ENCODE measurements at places on chromosomes 6 and 20.

DNA sequence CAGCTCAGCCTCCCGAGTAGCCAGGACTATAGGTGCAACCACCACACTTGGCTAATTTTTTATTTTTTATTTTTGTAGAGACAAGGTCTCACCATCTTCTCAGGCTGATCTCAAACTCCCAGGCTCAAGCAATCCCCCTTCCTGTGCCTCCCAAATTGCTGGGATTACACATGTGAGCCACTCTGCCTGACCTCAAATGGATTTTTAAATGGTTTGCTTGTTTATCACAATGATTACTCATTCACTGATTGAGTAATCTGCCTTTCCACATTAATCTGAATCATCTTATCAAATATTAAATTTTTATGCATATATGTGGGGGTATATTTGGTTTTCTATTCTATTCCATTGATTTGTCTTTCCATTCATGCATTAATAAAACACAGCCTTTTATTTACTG lies 9.4 kb upstream of the KHDC1L start:
- no peak for DNase-seq

DNA sequence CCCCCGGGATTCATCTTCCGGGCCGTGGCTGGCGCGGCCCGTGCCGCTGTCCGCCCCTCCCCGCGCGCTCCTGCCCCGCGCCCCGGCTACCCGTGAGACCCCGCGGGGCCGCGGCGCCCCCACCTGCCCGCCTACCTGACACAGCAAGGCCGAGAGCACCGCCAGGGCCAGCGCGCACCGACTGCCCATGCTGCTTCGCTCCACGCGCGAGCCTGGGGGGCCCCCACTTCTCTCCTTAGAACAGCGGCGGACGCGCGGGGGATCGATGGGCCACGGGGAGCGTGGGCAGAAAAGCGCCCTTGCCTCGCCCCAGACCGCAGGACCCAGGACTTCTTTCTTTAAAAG lies 955 bp downstream of the DLL1 start:
- DNase-seq, result no peak

DNA sequence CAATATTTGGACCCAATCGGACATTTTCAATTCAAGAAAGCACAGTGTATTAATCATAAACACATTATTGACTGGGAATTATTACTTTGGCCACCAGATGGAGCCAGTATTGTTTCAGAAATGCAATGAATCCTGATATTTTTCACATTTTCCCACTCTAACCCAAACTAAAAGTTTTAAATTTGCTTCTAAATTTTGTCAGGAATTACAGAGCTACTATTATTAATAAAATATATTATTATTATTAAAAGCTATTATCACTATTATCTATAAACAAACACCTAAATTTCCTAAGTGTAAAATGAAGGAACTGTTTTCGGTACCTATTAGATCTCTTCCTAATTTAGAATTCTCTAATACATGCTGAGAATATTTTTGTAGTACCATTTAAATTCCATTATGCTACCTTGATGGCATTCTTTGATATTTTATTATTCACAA lies 245.3 kb downstream of the OGFRL1 start:
- no peak for DNase-seq

DNA sequence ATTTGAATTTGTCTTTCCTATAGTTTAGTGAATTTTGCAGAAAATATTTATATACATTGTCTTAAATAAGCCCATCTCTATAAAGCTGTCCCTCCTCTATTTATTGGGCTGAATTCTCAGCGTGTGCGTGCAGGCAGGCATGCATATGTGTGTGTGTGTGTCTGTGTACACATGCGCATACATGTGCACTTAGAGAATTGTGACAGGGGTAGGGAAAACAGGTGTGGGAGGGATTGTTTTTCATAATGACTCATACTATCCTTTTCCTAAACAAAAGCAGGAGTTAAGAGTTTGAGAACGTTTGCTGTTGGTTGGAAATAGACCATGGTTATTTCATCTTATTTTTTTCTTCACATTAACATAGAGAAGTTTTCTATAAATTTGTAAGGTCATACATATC lies 43.4 kb upstream of the FABP7 start:
- no peak for DNase-seq

DNA sequence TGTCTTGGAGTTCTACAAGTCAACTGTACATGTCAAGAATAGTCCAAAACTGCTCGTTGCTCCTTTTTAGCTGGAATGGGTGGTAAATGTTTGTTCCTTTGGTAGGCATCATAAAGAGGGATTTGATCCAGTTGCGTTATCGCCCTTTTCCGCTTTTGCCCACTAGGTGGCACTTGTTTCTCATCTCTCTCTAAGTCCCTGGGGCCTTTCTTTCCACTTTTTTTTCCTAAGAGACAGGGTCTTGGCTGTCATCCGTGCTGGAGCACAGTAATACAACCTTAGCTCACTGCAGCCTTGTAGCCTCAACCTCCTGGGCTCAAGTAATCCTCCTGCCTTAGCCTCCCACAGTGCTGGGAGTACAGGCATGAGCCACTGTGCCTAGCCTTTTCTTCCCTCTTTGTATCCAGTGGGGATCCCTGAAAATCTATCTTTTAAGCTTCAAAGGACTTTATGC lies 20.7 kb downstream of the GTPBP2 start:
- DNase-seq, result no peak

DNA sequence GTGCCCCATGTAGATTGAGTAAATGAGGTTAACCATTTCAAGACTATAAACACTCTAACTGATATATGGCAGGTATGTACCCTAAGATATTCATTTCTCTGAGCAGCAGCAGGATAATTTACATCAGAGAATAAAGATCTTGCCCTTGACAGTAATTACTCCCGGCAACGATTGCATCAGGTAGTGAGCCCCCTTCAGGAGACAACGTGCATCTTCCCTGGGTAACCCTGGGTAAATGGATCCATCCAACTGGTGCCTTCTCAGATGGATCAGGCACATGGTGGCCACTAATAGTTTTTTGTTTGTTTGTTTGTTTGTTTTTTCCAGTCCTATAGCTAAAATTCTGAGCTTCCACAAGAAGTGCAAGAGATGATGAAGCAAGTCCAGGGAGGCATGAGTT lies 469.4 kb upstream of the SLC35B3 start:
- DNase-seq, result no peak

DNA sequence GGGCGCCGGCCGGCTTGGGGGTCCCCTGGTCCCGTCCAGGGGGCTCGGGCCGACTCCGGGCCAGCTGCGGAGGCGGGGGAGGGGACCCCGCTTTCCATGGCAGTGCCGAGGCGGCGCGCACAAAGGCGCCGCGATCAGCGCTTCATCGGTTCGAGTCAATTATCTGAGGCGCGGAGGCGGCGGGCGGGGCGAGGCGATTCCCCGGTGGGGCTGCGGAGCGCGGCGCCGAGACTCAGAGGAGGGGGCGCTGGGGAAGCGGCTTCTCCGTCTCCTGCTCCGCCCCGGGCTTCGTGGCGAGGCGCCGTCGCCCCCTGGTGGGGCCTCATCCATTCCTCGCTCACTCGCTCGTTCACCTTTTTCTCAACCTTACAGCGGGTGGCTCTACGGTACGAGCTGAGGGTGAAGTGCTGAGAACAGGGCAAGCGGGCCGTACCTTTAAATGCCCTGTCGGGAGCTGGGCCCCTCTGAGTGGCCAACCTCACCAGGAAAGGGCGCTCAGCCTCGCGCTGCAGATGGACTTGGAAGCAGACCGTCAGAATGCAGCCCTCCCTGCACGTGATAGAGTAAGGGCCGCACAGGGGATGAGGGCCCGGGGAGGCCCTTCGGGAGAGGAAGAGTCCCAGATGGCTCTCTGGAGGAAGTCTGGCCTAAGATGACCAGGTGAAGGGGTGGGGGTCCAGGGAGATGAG lies 39.9 kb downstream of the SLC52A3 start:
- DNase-seq, result peak; percentile 17

DNA sequence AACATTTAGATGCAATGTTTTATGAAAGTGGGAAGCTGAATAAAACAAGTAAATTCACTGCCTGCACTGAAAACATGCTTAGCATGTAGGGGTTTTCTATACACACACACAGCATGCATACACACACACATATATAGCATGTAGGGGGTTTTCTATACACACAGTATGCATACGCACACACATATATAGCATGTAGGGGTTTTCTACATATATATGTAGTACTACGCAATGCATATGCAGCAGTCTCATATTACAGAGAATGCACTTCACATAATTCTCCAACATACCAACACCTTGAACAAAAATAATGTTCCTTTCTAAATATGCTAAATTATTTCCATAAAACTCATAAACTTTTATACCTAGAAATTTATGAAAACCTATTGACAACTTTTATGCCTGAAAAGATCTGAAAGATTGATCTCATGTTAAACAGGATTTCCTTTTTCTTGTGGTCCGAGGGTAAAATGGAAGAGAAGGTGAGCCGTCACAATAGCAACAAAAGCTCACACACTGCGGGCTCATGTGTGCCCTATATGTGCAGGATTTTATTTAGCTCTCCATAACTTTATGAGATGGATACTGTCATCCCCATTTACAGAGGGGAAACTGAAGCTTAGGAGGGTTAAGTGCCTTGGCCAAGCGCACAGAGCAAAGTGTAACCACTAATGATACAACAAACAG lies 81.9 kb upstream of the TULP1 start:
- no peak for DNase-seq

GRCh38 chr6:17687136-17687535 lies 19.6 kb downstream of the NUP153 start:
- no peak for DNase-seq

DNA sequence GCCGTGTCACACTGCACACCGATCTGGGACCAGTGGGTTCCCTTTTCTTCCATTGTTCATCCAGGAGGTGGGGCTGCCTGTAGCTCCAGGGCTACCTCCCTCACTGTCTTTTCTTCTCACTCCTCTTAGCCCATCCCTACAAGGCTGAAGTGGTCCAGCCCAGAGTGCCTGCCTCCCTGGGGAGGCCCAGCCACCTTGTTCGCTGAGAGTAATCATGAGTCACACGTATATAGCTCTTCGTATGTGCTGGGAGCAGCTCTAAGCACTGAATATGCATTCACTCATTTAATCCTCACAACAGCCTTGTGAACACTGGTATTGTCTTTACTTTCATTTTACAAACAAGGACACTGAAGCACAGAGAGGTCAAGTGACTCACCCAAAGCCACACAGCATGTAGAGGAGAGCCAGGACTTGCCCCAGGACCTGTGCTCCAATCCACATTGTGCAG lies 14.7 kb upstream of the CCDC167 start:
- no peak for DNase-seq

DNA sequence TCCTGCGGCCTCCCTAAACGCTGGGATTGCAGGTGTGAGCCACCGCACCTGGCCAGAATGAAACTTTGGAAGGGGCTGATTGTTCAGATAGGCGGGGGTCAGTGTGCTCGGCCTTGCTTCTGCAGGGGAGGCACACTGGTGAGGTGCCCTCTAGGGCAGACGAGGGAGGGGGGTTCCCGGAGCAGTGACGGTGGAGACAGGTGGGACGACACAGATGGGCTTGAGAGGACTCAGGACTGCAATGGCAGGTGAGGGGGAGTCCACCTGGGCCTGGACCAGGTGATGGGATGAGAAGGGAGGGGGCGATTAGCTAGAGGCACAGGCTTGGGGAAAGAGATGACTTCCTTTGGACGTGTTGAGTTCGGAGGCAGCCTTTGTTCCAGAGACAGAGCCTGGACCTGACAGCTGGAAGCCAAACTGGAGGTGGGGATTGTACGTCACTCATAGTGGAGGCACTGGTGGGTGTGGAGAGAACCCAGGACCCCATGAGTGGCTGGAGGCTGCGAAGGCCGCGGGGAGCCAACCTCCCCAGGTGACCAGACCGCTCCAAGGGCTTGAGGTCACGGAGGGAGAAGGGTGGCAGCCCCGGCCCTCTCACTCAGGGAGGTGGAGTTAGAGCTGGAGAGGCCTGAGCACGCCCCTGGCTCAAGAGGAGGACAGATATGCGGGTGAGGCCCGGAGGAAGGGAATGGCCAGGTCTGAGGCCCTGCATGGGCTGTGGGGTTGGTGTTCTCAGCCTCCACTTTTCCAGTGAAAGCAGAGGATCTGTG lies 10.5 kb upstream of the MAP1LC3A start:
- no peak for DNase-seq

GRCh38 chr20:53190225-53190624 lies 218.1 kb downstream of the TSHZ2 start:
- no peak for DNase-seq

DNA sequence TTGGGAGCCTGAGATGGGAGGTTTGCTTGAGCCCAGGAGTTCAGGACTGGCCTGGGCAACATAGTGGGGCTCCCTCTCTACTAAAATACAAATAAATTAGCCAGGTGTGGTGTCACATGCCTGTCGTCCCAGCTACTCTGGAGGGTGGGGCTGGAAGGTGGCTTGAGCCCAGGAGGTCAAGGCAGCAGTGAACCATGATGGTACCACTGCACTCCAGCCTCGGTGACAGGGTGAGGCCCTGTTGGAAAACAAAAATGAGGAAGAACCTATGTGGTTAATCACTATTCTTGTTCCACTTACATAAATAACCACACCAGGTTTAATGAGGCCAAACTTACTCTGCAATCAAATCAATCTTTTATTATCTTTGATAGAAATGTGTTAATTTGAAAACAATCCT lies 5.4 kb downstream of the PPDPF start:
- no peak for DNase-seq

GRCh38 chr6:90583179-90583835 lies 3.6 kb downstream of the MAP3K7 start:
- DNase-seq, result no peak

DNA sequence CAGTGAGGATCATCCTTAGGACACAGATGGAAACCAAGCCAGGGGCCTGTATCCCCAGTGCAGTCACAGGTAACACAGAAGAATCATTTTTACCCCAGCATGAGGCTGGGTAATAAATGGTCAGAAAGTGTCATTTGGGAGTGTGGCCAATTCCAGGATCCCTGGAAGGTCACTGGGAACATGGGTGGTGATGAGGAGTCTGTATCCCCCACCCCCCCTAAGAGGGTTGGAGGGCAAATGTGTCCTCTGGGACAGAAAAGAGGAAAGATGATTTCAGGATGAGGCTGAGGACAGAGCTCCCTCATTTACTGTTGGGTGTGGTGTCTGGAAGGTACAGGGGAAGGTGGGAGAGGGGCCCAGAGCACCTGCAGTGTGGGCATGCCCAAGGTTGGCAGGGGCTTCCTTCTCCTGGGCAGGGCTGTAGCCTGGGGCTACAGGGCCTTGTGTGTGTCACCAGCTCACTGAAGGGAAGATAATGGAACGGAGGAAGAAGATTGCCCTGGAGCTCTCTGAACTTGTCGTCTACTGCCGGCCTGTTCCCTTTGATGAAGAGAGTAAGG lies 34.5 kb downstream of the PLCG1 start:
- DNase-seq, result no peak

GRCh38 chr6:111599259-111599658 lies 6.4 kb downstream of the TRAF3IP2 start:
- no peak for DNase-seq

DNA sequence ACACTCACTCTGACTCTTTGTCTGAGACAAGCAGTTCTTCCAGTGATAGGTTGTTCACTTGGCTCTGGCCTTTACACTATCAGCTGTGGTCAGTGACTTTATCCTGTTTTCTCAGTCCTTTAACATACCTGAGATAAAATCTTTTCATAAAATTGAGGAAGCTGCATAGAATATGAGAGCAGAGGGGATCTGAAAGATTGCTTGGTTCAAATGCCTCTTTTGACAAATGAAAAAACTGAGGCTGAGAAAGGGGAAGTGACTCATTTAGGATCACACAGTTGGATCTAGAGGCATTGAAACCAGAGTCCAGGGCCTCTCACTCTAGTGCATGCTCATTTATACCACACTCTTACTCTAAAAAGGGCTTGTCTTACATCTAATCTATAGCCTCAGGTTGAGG lies 277.0 kb upstream of the TBX18 start:
- DNase-seq, result no peak

GRCh38 chr6:87261534-87261933 lies 60.9 kb upstream of the SMIM8 start:
- no peak for DNase-seq

Data from activated CD8-positive, alpha-beta memory T cell treated with anti-CD3 and anti-CD28 coated beads for 1 hour (primary cell).